ENCODE measurements at places on chromosomes 13 and 19.
A peak's percentile ranks its signal among the peaks of the same experiment; 100 is the strongest.

DNA sequence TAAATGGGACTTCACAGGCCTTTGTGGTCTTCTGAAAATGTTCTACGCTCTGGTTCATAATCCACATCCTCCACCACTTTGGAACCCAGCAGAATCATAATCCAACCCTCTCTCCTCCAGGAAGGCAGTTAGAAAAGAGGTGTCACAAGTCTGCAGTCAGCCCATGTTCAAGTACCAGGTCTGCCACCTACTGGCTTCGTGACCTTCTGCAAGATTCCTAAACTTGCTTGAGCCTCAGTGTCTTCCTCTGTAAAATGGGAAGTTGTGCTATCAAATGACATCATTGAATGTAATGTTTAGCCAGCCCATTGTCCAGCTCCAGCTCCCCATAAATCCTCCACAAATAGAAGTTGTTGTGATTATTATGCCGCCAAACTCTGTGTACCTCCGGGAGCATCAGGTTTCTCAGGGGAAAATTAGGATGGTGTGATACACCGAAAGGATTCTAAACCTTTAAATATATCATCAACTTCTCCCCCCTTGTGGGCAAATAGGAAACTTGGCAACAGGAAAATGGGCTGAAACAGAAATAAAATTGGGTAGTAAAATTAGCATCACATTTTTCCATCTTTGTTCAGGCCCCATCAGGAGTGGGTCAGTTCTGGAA, 109.7 kb downstream of the NUFIP1 start:
- DNase-seq: peak; percentile 65

DNA sequence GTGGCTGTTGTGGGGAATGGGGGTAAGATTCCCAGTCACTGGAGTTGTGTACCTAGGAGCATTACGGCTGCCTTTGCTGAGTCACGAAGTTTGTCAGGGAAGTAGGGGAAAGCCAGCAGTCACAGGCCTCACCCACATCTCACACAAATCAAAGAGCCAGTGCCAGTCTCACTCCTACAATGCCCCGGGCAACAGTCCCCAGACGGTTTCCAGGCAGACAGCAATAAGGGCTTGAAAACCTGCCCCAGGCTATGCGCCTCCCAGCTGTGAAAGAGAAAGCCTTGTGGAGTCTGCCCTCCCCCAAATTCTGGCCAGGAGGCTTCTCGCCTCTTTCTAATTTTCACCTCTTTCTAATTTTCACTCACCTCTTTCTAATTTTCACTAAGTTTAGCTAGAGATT, 142.3 kb upstream of the EDNRB start:
- no peak for DNase-seq

- no peak for DNase-seq
Observed at GRCh38 chr13:38255600-38255999, 94.1 kb upstream of the UFM1 start.

- DNase-seq: peak; percentile 22
Observed at GRCh38 chr19:48619692-48620585, 633 bp downstream of the SPHK2 start.

- DNase-seq: no peak
Observed at GRCh38 chr19:4506449-4507149, 11.7 kb downstream of the PLIN4 start.

- DNase-seq: no peak
Observed at GRCh38 chr13:42214446-42214845, 57.5 kb upstream of the AKAP11 start.

DNA sequence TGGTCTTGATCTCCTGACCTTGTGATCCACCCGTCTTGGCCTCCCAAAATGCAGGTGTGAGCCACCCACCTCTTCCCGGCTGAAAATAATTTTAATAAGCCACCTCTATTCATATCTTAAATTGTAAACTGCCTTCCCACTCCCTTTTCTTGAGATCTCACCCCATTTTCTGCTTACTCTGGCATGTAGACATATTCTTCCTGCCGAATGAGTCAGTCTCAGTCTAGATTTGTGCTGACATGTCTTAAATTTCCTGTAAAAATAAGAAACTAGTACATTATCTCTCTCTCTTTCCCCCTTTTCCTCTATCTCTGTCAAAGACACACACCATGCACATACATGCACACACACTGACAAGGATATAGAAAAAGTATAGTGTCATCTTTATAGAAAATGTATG, 60.9 kb downstream of the THSD1 start:
- DNase-seq: no peak

- DNase-seq: peak; percentile 73
Observed at GRCh38 chr13:72864142-72865011, 82.4 kb downstream of the PIBF1 start.

- DNase-seq: no peak
Observed at GRCh38 chr13:26412263-26412662, 145.2 kb upstream of the WASF3 start.

DNA sequence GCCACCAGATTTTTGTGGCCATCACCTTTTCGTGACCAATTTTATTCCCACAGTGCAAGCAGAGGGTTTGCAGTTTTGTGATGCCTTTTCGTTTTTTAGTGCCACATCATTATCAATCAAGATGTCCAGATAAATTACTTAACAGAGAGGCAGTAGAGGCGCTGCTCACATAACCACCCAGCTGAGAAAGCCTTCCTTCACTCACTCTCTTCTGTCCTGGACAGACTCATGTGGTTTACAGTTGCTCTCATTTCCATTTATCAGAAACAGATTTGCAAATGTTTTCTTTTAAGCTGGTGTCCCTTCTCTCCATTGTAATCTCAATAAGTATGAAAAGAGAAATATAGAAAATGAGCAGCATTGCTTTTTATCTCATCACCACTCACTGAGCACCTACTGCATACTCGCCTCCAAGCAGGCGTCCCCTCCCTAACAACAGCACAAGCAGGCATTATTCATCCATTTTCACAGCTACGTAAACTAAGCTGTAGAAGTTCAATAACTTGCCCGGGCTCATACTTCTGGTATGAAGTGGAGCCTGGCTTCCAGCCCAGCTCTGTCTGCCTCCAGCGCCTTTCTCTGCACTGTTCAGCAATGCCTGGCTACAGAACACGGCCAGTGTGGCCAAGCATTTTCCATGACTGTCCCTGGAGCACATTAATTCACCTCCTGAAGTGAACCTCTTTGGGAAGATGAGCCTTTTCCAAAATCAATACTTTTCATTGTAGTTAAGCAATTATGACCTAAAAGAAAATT, 34.6 kb upstream of the KATNAL1 start:
- no peak for DNase-seq

GRCh38 chr13:22017226-22017625, 346.4 kb downstream of the FGF9 start:
- DNase-seq: peak; percentile 50

DNA sequence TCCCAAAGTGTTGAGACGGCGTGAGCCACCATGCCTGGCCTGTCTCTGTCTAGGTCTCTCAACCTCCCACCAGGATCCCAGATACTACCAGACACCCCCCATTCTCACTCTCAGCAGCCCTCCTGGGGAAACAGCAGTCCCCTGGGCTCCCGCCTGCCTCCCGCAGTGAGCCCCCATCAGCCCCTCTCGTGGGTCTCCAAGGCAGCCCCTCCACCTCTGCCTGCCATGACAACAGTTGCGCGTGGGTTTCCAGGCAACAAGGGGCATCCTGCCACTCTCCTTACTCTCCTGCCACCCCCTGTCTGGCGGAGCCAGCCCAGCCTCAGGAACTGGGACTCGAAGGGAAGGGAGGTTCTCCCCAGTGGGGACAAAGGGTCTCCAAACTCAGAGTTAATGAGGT, 5.2 kb downstream of the LRRC4B start:
- no peak for DNase-seq

DNA sequence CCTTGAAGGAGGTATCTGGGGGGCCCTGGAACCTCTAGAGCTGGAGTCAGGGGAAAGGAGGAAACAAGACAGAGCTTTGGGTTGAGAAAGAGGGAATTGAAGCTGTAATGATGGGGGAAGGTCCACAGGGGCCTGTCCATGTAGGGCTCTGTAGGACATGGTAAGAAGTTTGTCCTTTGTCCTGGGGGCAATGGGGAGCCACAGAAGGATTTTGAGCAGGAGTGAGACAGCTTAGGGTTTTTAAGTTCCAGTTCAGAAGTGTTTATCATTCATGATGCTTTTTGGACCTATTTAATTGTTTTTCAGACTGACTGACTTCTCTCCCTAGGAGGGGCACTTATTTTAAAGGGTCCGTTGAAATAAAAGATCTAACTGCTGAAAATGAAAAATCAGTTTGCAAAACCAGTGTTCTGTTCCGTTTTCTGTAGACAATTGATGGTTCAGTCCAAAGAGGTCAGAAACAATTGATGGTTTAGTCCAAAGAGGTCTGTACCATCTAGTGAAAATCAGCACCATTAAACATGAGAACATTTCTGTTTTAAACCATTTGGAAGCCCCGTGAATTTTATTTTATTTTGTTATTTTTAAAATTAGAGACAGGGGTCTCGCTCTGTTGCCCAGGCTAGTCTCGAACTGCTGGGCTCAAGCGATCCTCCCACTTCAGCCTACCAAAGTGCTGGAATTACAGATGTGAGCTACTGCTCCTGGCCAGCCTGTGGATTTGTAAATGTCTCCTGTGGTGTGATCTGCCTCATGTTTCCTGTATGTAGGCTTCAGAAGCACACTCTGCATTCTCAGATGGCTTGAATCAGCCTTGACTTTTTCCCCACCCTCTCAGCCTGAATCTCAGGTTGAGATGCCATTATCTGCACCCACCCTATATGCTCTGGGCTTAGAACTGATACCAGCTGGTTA, 8.4 kb downstream of the PLD3 start:
- DNase-seq: peak; percentile 30

DNA sequence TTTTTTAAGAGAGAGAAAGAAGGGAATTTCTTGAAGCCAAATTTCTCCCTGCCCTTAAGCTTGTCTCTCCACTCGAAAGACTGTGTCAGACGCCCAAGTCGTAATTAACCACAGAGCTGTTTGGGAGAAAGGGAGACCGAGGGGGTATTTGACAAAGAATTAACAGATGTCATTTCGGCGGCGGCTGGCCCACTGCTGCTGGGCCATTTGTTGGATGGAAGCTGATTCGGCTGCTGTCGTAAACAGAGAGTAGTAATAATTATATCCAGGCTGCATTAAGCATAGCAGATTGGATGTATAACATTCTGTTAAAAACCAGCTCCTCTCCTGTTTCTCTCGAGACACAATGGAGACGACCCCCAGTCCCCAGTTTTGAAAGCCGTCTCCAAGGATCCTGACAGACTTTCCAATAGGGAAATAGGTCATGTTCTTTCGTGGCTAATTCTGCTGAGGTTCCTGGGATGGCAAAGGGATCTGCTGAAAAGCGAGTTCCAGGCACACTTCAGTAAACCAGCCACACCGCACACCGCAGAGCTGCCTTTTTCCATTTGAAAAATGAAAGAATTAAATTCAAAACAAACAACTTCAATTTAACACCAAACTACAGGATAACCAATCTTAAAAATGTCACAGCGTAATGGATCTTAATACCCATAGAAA, 71.5 kb downstream of the KCTD15 start:
- DNase-seq: no peak

DNA sequence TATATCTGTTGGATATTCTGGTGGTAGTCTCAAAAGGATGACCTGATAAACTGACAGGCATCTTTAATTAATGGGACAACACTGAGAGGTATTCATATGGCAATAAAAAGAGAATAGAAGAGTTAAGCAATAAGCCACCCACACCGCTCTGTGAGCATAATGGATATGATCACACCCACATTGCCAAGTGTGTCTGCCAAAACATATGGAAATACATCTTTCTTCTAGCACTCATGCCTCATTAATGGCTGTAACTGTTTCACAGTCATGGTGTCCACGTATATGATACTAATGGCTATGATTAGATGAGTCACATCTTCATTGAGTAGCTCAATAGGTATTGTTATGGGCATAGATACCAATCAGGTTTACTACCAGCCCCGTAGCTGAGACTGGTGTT, 13.1 kb downstream of the IGFL3 start:
- no peak for DNase-seq

DNA sequence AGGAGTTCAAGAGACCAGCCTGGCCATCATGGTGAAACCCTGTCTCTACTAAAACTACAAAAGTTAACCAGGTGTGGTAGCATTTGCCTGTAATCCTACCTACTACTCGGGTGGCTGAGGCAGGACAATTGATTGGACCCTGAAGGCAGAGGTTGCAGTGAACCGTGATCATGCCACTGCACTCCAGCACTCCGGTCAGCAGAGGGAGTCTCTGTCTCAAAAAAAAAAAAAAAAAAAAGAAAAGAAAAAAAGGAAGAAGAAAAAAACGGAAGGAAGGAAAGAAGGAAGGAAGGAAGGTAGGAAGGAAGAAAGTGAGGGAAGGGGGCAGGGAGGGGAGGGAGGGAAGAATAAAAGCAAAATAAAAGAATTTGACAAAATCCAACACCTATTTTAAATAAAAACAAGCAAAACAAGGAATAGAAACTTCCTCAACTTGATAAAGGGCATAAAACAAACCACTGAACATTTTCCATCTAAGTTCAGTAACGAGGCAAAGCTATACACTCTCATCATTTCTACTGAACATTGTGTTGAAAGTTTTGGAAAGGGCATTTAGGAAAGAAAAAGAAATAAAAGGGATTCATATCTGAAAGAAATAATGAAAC, 411.6 kb upstream of the SLITRK5 start:
- no peak for DNase-seq

- DNase-seq: no peak
Observed at GRCh38 chr13:72590091-72590740, 137.2 kb downstream of the MZT1 start.

- no peak for DNase-seq
Observed at GRCh38 chr13:50613356-50613831, 230.1 kb downstream of the DLEU7 start.

GRCh38 chr13:58343076-58343475, 711.5 kb downstream of the PCDH17 start:
- DNase-seq: no peak

DNA sequence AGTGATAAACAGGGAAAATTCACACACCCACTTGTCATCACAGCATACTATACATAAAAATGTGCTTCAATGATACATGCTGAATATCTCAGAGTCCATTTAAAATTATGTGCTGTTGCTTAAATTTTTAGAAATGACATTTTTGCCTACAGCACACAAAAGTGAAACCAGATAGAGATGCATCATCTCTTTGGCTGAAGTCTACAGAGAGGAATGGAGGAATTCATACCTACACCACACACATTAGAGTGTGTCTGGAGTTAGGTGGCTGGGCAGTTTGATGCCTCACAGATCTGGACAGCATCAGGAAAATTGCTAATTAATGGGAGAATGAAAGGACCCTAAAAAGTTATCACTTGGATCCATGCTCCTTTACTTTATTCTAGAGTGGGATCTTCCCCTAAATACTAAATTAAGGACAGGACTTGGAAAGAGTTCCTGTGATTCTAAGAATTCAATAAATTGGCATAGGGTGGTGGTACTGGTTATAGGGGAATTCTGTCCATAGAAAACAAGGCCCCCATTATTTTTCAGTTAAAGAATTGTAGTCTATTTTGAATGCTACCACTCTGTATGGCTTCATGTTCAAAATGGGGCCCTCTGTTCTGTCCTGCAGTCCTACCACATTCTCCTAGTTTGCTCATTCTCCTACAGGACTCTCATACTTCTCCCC, 41.3 kb downstream of the RCBTB2 start:
- peak; percentile 36 for DNase-seq

- DNase-seq: no peak
Observed at GRCh38 chr19:55146705-55147273, 2.2 kb downstream of the TNNT1 start.

- DNase-seq: peak; percentile 83
Observed at GRCh38 chr19:48513289-48514122, 1.9 kb upstream of the LMTK3 start.
